Psoas muscle (tissue), 8 donors: ENCODE measurements at places on chromosomes 12 and 14. TPM values are rescaled to one million over a fixed set of nuclear protein-coding genes. Genes with fewer than 3 reads are reported as not detected.

- no peaks in the 10 kb centered on the region for H3K36me3 ChIP-seq
- H3K27me3 ChIP-seq: no peaks in the 10 kb centered on the region
- H3K27ac ChIP-seq: peak overlapping the region; percentile 92
Observed at GRCh38 chr12:54413284-54414190, 5.5 kb downstream of the ITGA5 start.

DNA sequence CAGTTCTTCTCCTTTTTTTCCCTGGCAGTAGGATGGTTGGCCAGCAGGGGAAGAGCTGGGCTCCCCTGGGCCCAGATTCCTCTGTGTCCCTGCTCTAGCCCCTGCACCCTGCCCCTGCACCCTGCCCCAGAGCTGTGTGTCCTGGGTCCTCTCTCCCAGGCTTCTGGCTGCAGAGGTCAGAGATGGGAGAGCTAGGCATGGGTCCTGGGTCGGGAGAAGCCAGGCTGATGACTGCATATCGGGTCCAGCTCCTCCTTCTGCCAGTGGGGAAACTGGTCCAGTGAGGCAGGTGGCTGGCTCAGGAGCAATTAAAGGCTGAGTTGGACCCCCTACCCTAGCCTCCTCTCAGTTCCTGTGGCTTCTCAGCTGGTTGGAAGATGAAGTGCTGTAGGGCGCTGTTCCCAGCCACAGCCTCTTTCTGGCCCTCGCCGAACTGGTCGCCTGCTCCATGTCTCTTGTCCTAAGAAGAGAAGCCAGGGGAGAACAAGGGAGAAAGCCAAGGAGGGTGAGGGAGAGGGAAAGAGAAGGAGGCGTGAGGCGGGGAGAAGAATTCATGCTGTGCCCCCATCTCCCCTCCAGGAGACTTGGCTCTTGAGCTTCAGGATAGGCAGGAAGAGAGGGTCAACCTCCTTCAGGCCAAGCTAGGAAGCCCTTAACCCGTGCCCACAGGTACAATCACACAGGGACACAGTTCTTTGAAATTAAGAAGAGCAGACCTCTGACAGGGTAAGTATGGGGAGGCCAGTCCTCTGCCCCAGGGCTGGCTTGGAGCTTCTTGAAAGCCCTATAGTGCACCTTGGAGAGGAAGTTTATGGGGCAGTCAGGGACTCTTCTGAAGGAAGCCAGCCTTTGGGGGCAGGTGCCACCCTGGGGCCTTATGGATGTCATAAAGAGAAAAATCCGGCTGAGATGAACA, 9.5 kb downstream of the VASH1 start:
- H3K4me3 ChIP-seq: no peak overlapping the region
- DNase-seq: no peak
- H3K36me3 ChIP-seq: no peaks in the 10 kb centered on the region

- DNase-seq: no peak
- no peak overlapping the region for H3K27ac ChIP-seq
- no peaks in the 10 kb centered on the region for H3K36me3 ChIP-seq
- H3K27me3 ChIP-seq: no peaks in the 10 kb centered on the region
Observed at GRCh38 chr14:36450550-36450949, 69.5 kb downstream of the NKX2-1 start.

- no peaks in the 10 kb centered on the region for H3K36me3 ChIP-seq
- H3K4me1 ChIP-seq: peaks cover 7% of the 10 kb centered on the region
- no peaks in the 10 kb centered on the region for H3K27me3 ChIP-seq
- H3K4me3 ChIP-seq: no peak overlapping the region
- no peak for DNase-seq
- H3K27ac ChIP-seq: no peak overlapping the region
Observed at GRCh38 chr12:104792570-104792969, 165.5 kb downstream of the SLC41A2 start.

Gene RTN1
- polyA plus RNA-seq: 0.17 TPM

Gene PPP1R3E
- 9.9 TPM for polyA plus RNA-seq

Gene STON2
- polyA plus RNA-seq: 18.2 TPM

DNA sequence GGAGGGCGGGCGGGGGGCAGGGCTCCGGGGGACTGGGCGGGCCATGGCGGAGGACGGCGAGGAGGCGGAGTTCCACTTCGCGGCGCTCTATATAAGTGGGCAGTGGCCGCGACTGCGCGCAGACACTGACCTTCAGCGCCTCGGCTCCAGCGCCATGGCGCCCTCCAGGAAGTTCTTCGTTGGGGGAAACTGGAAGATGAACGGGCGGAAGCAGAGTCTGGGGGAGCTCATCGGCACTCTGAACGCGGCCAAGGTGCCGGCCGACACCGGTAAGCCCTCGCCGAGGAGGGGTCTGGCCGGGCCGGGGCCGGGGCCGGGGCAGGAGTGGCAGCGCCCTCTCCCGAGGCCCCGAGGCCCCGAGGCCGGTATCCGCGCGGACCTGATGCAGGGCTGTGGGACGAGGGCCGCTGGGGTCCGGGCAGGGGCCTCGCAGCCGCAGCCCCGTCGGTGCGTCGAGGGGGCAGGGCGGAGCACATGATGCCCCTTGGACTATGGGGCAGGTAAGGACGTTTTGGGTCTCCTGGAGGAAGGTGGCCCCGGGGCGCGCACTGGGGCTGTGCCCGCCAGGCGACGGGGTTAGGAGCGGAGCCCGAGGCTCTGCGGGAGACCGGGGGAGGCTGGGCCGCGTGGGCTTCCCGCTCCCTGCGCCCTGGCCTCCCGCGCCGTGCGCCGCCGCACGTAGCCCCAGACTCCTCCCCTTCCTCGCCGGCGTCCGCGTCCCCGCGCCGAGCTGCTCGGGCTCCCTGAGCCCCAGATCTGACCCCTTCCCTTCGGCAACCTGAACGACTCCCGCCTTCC, at the start of gene TPI1:
Gene TPI1 (plus strand): TSS at position 119 of the 798 bp plus-strand sequence. CDS start 36 bp downstream, at position 155.
- peaks cover 7% of the 10 kb centered on the region for H3K36me3 ChIP-seq
- H3K4me3 ChIP-seq: peak within 1 kb of the TSS; percentile 94
- no peaks in the 10 kb centered on the region for H3K27me3 ChIP-seq
- H3K4me1 ChIP-seq: peaks cover 35% of the 10 kb centered on the region

GRCh38 chr12:31773223-31773750, 44.5 kb upstream of the AMN1 start:
- no peaks in the 10 kb centered on the region for H3K4me1 ChIP-seq
- H3K27me3 ChIP-seq: no peaks in the 10 kb centered on the region
- no peak overlapping the region for H3K4me3 ChIP-seq
- DNase-seq: no peak

Gene IL31
- not detected for polyA plus RNA-seq

Gene NPFF
- polyA plus RNA-seq: not detected

DNA sequence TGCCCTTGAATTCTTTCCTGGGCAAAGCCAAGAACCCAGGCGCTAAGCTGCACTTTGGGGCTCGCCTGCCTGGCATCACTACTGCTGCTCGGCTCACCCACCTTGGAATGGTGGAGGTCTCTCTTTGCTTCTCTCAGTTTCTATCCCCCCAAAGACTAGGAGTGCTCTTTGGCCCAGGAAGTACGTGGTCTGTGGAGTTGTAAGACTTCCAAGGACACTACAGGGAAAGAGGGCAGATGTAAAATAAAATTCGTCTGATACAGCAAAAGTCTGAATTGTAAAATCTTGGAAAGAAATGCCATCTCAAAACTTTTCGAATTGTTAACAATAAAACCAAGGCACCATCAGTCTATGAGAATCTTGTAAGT, 52.5 kb upstream of the MAP1LC3B2 start:
- H3K36me3 ChIP-seq: no peaks in the 10 kb centered on the region
- DNase-seq: no peak
- no peak overlapping the region for H3K27ac ChIP-seq
- H3K4me1 ChIP-seq: no peaks in the 10 kb centered on the region
- no peak overlapping the region for H3K4me3 ChIP-seq
- no peaks in the 10 kb centered on the region for H3K27me3 ChIP-seq

Gene PRPH
- 0.06 TPM for polyA plus RNA-seq

DNA sequence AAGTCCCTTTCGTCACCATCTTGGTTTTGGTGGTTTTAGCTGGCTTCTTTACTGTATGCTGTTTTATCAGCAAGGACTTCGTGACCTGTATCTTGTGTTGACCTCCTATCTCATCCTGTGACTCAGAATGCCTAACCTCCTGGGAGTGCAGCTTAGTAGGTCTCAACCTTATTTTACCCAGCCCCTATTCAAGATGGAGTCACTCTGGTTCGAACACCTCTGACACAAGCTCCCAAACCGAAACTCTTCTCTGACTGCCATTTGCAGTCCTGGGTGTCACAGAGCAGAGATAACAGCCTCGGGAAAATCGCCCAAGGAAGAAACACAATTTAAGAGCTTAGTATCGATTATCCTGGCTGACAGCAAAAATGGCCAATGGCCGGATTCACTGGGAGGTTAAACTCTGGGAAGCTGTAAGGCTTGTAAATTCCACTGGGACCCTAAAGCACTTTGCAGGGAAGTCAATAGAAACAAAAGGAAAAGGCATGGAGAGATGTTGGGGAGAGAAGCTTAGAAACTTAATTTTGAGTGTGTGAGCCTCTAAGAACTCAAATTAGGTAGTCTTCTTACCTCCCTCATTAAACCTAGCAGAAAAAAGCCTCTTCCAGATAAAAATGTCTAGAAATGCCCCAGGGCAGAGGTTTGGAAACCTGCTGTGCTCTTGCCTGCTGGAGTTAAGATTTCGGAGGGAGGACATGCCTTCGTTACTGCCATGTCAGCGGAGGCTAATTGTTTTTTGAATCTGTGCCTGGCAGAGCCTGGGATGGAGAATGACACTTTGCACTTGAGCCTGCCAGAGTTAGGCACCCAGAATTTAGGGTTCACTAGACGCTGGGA, 56.5 kb upstream of the RPH3A start:
- no peaks in the 10 kb centered on the region for H3K27me3 ChIP-seq
- no peaks in the 10 kb centered on the region for H3K36me3 ChIP-seq
- no peaks in the 10 kb centered on the region for H3K4me1 ChIP-seq
- no peak for DNase-seq
- no peak overlapping the region for H3K4me3 ChIP-seq

Gene PLEK2
- 2.1 TPM for polyA plus RNA-seq

- H3K27me3 ChIP-seq: no peaks in the 10 kb centered on the region
- no peak overlapping the region for H3K27ac ChIP-seq
- no peak for DNase-seq
- H3K4me1 ChIP-seq: no peaks in the 10 kb centered on the region
- no peak overlapping the region for H3K4me3 ChIP-seq
Observed at GRCh38 chr14:44070046-44070445, 437.0 kb downstream of the FSCB start.

Gene HOTAIR
- 0.25 TPM for polyA plus RNA-seq

DNA sequence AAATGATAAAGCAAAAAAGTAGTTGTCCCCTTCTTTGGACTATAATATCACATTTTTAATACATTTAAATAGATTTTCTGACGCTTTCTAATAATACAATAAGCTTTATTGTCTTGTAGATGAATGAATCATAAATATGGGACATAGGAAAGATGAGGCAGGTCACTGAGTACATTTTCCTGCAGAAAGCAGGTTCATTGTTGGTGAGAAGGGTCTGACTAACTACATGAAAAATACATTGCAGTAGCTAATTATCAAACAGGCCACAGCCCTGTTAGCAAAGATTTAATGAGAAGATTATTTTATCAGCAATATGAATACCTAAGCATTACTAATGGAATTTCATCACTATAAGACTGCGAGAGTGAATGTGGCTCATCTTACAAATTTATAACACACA, 45.6 kb downstream of the ABCD2 start:
- H3K36me3 ChIP-seq: no peaks in the 10 kb centered on the region
- DNase-seq: no peak
- H3K4me3 ChIP-seq: no peak overlapping the region
- no peaks in the 10 kb centered on the region for H3K4me1 ChIP-seq
- H3K27me3 ChIP-seq: no peaks in the 10 kb centered on the region

GRCh38 chr14:52918486-52918885, 32.4 kb downstream of the FERMT2 start:
- H3K4me1 ChIP-seq: peaks cover 55% of the 10 kb centered on the region
- no peak for DNase-seq
- H3K36me3 ChIP-seq: peaks cover 23% of the 10 kb centered on the region
- no peak overlapping the region for H3K4me3 ChIP-seq
- no peaks in the 10 kb centered on the region for H3K27me3 ChIP-seq
- peak overlapping the region; percentile 82 for H3K27ac ChIP-seq

Gene P2RX2
- 0.01 TPM for polyA plus RNA-seq

DNA sequence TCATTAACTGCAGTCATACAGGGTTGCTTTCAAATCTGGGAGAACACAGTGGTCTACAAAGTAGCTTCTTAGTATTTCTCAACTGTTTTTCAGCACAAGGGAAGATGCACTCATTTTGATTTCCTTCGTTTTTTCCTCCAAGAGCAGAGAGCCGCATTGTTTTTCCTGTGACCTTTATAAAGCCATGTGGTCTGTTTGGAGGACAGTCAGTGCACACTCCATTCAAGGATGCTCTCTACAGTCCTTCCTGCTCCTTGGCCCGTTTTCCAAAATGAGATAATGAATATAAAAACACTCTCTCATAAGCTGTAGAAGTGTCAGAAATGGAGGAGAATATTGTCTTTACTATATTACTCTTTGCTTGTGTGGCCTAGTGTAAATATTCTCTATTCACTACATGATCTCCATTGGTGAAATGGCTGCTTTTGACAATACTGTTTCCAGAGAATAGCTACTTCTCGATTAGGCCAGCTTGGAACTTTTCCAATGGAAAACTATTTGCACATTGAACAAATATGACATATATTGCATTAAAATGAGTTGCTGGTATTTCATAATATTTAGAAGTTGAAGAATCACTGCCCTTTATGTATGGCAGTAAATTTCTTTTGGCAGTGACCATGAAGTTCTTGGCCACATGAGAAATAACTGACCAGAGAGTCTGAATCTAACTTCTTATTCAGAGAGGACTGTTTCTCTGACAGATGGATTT, 393.1 kb upstream of the RGS6 start:
- no peaks in the 10 kb centered on the region for H3K4me1 ChIP-seq
- H3K4me3 ChIP-seq: no peak overlapping the region
- DNase-seq: no peak

DNA sequence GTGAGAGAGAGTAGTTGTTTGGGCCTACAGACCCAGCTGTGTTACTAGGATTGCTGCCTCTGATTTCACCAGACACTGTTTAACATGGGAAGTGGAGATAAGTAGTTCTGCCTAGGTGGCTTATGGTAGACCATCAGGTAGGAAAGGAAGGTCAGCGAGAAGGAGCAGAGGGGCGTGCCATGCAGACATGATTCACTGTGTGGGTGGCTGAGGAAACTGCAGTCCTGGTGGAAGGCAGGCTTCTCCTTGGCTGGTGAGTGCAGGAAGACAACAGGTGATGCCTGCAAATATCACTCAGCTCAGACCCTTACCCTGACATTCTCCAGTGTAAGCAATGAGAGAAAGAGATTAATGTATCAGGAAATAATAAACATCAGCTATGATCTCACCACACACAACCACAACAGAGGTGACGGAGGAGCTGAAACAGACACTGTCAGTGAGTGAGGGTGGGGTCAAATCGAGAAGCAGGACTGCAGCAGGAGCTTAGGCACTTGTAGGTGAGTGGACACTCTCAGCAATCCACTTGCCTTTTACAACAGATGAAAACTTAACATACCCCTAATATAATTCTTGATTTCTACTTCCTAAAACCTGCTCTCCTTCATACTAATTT, 2.1 kb upstream of the PRR4 start:
- no peaks in the 10 kb centered on the region for H3K27me3 ChIP-seq
- DNase-seq: no peak
- no peak overlapping the region for H3K27ac ChIP-seq
- H3K4me3 ChIP-seq: no peak overlapping the region
- no peaks in the 10 kb centered on the region for H3K4me1 ChIP-seq

- no peak for DNase-seq
- H3K27me3 ChIP-seq: no peaks in the 10 kb centered on the region
- no peaks in the 10 kb centered on the region for H3K4me1 ChIP-seq
- no peak overlapping the region for H3K4me3 ChIP-seq
Observed at GRCh38 chr12:9731393-9731792, 1.5 kb downstream of the CLECL1 start.

Gene BDKRB1
- polyA plus RNA-seq: 0.13 TPM

Gene SLC5A8
- not detected for polyA plus RNA-seq

Gene FGF6
- 1.2 TPM for polyA plus RNA-seq

- H3K4me3 ChIP-seq: peak overlapping the region; percentile 93
- peak overlapping the region; percentile 89 for H3K27ac ChIP-seq
- H3K4me1 ChIP-seq: peaks cover 19% of the 10 kb centered on the region
- H3K36me3 ChIP-seq: no peaks in the 10 kb centered on the region
- no peak for DNase-seq
Observed at GRCh38 chr14:93114713-93115068, 1.0 kb downstream of the ITPK1 start.
